Renal cortical epithelial cell (primary cell): ENCODE measurements at places on chromosomes 4 and X.
A peak's percentile ranks its signal among the peaks of the same experiment; 100 is the strongest.

GRCh38 chrX:20802036-20802435, 535.3 kb upstream of the RPS6KA3 start:
- DNase-seq = no peak

- DNase-seq = no peak
These were observed 54.1 kb downstream of the RPS6KA3 start for GRCh38 chrX:20212486-20213089.

GRCh38 chr4:26088433-26088928, 174.5 kb downstream of the SMIM20 start:
- DNase-seq = peak; percentile 79

DNA sequence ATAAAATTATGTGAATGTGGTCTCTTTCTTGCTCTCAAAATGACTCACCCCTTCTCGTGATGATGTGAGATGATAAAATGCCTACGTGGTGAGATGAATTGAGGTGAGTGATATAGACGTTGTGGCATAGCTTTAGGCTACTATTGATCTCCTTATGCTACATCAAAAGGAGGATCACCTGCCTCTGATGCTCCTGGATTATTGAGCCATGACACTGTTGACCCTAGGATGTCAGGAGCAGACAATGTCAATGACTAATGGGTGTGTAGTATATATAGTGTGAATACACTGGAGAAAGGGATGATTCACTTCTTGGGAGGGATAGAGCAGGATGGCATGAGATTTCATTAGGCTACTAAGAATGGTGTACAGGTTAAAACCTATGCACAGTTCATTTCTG, 210.7 kb upstream of the PRPS2 start:
- DNase-seq = no peak

- DNase-seq = no peak
These were observed 190.1 kb upstream of the BMP3 start for GRCh38 chr4:80840396-80840795.

GRCh38 chr4:41590591-41590990, 52.6 kb downstream of the LIMCH1 start:
- peak; percentile 95 for DNase-seq

- DNase-seq = peak; percentile 10
These were observed 81.6 kb upstream of the TBC1D9 start for GRCh38 chr4:140837736-140838135.

DNA sequence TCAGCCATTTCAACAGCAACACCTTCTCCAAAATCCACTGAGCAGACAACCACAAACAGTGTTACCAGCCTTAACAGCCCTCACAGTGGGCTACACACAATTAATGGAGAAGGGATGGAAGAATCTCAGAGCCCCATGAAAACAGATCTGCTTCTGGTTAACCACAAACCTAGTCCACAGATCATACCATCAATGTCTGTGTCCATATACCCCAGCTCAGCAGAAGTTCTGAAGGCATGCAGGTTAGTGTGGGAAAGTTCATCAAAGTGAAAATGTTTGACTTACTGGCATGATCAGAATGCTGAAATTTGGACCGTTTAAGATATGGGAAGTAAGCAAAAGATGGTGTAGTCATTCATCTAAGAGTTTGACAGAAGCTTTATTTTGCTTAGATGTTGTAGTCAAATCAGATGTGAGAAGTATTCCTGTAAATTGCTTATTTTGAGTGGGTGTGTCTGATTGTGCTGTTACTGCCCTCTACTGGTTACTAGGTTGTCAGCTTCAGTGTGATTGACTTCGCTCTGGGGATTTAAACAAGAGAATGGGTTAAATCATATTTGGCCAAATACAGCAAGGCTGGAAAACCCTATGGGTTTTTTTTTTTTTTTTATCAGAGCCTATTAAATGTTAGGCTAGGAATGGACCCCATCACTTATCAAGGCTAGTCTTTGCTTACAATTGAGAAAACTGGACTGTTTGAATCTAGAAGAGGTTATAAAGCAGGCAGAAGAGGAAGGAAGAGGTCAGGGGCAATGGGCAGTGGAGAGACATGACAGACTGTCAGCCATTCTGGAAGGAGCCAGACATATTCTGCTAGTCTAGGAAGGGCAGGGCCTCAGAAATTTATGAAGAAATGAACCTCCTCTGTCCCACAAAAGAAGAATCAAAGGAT, 130.3 kb downstream of the DIPK2B start:
- peak; percentile 55 for DNase-seq

DNA sequence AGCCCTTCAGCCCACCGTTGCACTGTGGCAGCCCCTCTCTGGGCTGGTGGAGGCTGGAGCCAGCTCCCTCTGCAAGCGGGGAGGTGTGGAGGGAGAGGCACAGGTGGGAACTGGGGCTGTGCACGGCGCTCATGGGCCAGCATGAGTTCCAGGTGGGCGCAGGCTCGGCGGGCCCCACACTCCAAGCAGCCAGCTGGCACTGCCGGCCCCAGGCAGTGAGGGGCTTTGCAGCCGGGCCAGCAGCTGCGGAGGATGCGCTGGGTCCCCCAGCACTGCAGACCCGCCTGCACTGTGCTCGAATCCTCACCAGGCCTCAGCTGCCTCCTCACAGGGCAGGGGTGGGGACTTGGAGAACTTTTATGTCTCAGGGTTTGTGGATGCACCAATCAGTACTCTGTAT, 1354.8 kb upstream of the IGFBP7 start:
- no peak for DNase-seq

DNA sequence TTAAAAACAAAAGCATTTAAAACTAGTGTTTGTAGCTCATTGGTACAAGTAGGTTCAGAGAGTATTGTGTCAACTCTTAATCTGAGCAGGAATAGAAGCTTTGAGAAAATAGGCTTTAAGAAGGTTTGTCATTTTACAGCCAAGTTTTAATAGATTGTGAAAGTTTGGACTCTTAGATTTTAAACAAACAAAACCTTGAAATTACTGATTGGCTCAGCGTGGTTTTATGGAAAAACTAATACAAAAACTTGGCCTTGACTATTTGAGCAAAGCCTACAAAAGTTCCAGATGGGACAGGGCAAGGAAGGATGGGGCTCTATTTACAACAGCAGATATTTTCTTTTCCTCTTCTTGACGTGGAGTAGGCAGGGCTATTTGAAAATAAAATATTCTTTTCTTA, 16.5 kb downstream of the ZFX start:
- no peak for DNase-seq

- peak; percentile 16 for DNase-seq
These were observed 46.5 kb downstream of the CWH43 start for GRCh38 chr4:49032440-49033161.

DNA sequence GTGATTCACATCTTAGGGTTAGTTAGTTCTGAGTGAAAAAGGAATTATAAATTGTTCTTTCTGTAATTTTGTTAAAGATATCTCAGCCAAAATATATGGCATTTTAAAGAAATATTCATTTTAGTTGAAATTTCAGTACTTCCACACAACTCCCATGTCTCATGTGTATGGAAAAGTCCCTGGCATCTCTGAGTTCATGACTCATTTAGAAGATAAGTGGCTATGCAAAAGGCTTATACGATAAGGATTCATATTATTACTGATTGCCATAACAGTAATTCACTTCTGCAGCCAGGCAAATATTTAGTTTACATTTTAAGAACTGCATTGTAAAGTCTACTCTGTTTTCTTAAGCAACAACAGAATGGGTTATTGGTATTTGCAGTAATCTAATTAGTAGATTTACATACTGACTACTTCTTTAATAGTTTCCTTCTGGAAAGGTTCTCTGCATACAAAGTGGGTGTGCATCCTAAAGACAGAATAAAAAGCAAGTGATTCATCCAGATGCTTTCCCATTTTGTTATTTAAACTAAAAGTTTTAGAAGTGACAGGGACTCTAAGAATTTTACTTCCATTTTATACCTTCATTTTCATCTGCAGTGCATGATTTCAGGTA, 682.4 kb upstream of the PABPC4L start:
- DNase-seq = no peak

- DNase-seq = no peak
These were observed 127.6 kb upstream of the HHIP start for GRCh38 chr4:144518181-144518895.

DNA sequence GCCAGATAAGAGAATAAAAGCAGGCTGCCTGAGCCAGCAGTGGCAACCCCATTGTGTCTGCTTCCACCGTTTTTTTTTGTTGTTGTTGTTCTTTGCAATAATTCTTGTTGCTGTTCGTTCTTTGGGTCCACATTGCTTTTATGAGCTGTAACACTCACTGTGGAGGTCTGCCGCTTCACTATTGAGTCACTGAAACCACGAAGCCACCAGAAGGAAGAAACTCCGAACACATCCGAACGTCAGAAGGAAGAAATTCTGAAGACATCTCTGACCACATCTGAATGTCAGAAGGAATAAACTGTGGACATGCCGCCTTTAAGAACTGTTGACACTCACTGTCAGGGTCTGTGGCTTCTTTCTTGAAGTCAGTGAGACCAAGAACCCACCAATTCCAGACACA, 110.5 kb downstream of the PCDH18 start:
- DNase-seq = no peak

DNA sequence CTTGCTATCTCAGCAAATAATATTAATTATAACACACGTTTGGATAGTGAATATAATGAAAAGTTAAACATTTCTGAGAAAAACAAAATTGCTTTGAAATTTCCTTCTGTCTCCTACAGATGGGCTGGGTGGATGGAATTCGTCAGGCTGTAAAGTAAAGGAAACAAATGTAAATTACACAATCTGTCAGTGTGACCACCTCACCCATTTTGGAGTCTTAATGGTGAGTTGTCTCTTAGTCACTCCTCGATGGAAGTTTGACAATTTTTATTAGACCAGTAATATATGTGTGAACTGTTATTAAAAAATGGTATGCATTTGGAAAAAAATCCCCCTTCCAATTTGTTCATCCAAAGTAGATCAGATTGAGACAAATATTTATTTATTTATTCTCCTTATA, 92.5 kb upstream of the BRS3 start:
- DNase-seq = peak; percentile 0

GRCh38 chrX:149515954-149516602, 11.0 kb upstream of the IDS start:
- DNase-seq = no peak

- DNase-seq = no peak
These were observed 19.1 kb downstream of the FGFRL1 start for GRCh38 chr4:1030559-1030958.

- no peak for DNase-seq
These were observed 87.4 kb upstream of the GK2 start for GRCh38 chr4:79495447-79495846.

DNA sequence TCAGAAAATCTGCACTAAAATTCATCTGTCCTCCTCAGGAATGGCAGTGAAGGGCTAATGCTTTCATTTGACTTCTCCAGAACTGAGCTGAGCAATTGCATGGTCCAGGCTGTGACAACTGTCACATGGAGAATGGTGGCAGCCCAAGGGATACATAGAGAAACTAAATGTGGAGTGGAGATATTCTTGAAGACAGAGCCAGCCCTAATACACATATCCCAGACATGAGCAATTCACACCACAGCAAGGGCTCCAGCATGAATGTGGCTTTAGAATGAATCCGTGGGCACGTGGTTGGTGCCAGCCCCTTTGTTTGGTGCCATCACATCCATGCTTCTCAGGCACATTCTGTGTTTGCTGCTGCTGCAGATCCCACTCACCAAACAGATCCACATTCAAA, 121.6 kb upstream of the MXRA5 start:
- DNase-seq = no peak

DNA sequence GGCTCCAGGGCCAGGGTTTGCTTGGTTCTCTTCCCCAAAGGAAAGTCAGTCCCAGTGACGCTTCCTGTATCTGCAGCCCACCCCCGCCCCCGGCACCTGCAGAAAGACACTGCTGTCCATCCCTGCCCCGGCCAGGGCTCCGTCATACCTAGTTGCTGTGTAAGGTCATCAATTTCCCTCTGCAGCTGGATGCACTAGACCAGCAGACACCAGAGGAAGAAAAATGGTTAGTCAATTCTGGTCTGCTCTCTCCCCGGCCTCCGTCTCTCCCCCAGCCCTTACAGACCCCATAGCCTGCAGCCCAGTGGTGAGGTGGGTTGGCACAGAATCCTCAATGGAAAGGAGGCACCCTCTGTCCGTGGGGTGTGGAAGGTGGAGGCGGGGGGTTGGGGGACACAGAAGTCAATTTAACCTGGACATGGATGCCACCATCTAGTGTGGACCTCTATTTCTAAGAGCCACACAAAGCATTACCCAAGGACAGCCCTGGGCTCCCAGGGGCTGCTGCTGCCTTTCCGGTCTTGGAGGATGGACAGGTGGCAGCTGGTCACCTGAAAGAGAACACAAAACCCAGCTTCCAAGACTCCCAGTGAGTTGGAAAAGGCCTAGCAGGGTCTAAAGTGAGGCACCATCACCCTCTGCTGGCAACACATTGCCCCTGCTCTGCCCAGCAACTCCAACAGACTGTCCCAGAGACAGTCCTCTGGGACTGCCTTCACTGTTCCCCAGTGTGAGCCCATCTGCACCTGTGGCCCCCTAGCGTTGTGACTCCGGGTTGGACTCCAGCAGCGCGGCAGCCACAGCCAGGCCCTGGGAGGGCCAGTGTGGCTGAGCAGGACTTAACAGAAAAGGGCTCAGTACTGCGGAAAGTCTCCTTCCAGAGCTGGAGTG, 40.2 kb upstream of the NHSL2 start:
- DNase-seq = peak; percentile 9

- no peak for DNase-seq
These were observed 5.8 kb upstream of the DGKQ start for GRCh38 chr4:978957-979701.

DNA sequence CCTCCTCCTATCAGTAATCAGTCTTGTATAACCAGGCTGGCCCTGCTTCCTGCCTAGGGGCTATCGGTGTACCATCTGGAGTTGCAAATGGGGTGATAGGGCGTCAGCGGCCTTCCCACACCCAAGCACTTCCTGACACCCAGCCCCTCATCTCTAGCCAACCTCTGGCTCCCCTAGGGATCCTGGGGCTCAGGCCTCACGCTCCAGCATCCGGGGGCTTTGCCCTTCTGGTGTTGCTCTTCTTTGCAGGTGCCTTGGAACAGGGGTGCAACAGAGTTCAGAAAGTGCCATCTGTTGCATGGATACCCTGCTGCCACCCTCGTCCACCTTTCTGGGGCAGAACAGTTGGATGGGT, 4.1 kb downstream of the IL9R start:
- DNase-seq = no peak

GRCh38 chr4:154781983-154782293, 866 bp downstream of the RBM46 start:
- DNase-seq = no peak

DNA sequence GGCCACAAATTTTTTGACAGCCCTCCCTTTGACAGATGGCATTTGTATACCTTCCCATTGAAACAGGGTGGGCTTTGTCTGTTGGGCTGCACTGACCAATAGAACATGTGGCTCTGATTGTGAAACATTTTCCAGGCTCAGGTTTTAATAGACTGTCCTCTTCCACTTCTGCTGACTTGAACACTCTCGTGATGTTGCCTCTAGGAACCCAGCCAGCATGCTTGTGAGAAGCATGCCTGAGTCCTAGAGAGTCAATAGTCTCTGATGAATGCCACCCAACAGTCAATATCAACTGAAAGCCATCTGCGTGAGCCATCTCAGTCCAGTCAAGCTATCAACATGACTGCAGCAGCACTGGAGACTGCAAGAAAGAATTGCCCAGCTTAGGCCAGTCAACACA, 290.0 kb downstream of the SLC7A11 start:
- no peak for DNase-seq

- no peak for DNase-seq
These were observed 766 bp upstream of the DNAJB14 start for GRCh38 chr4:99947190-99947578.

- no peak for DNase-seq
These were observed 42.3 kb downstream of the SRPX start for GRCh38 chrX:38178396-38178795.
